Activated T-helper 1 cell treated with anti-CD3 and anti-CD28 coated beads, Interleukin-2, amount 50 U/mL, for 16 hours (primary cell): ENCODE measurements at places on chromosomes 1 and 21.

DNA sequence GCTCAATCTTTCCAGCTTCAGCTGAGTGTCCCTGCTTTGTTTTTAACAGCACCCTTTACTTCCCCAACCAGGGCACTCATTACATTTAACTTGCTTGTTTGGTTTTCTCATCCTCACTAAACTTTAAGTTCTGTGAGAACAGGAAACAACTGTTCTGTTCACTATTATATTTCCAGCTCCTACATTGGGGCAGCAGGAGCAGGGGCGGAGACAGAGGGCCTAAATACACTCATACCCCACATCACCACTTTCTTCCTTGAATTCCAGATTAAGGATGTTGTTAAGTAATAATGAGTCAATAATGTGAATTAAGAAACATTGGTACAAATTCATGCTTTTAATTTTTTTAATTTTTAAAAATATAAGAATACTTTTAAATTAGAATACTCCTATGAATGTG lies 6.0 kb downstream of the DRAM2 start:
- DNase-seq: no peak

GRCh38 chr1:20479840-20480239 lies 6.2 kb downstream of the CAMK2N1 start:
- no peak for DNase-seq

GRCh38 chr1:169043823-169044222 lies 62.7 kb upstream of the ATP1B1 start:
- no peak for DNase-seq

- DNase-seq: no peak
Observed at GRCh38 chr21:22575165-22575584, 1577.0 kb downstream of the NCAM2 start.

GRCh38 chr1:31416101-31416736 lies 3.2 kb downstream of the SERINC2 start:
- DNase-seq: no peak

DNA sequence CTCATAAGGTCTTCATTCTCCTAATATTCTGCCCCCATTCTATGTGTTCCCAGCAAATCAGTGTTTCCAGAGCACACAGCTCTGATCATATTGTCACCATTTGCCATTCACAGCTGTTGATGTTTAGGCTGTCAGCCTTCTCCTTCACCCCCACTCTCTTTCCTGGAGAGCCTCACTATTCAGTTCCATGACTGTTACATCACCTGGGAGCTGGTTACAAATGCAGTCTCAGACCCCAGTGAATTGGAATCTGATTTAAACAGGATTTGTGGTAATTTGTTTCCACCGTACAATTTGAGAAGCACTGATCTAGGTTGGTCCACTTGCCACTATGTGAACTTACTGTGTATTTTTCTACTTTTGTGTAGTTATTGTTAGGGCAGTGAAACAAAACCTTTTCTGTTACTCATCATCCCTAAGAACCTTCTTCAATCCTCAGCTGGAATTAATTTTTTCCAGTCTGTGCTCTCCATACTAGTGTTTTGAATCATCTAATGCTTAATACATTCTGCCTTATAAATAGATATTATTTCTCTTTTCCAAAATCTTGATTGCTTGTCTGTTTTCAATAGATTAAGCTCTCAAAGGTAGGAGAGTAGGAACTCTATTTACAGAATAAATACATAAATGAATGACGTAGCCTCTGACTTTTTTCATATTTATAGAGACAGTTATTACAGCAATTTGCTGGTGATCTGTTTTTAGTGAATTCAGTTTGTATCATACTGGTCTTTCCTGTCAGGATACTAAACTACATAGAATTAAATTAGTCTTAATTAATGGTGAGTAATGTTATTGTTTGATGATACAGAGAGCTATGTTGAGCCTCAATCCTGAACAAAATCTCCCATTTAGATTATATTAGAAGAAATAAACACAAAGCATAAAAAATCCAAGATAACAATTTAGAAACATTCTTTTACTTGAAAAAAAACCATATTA lies 8.1 kb downstream of the SNX7 start:
- DNase-seq: no peak

- DNase-seq: no peak
Observed at GRCh38 chr1:215635827-215636226, 68.7 kb downstream of the KCTD3 start.

- no peak for DNase-seq
Observed at GRCh38 chr1:205353191-205353590, 3.5 kb downstream of the KLHDC8A start.

DNA sequence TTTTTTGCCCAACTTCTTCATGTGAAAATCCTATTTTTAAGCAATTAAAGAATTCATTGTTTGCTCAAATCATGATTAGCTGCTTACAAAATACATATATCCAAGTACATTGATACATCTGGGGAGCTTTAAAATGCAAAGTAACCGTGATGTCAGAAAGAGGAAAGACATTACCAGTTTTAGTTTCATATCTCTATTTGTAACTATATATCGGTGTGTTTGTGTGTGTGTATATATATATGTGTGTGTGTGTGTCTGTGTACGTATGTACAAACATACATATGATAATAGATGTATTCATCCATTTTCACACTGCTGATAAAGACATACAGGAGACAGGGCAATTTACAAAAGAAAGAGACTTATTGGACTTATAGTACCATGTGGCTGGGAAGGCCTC lies 310.1 kb downstream of the DPYD start:
- no peak for DNase-seq

- DNase-seq: no peak
Observed at GRCh38 chr21:28111151-28111619, 881.5 kb downstream of the LTN1 start.

DNA sequence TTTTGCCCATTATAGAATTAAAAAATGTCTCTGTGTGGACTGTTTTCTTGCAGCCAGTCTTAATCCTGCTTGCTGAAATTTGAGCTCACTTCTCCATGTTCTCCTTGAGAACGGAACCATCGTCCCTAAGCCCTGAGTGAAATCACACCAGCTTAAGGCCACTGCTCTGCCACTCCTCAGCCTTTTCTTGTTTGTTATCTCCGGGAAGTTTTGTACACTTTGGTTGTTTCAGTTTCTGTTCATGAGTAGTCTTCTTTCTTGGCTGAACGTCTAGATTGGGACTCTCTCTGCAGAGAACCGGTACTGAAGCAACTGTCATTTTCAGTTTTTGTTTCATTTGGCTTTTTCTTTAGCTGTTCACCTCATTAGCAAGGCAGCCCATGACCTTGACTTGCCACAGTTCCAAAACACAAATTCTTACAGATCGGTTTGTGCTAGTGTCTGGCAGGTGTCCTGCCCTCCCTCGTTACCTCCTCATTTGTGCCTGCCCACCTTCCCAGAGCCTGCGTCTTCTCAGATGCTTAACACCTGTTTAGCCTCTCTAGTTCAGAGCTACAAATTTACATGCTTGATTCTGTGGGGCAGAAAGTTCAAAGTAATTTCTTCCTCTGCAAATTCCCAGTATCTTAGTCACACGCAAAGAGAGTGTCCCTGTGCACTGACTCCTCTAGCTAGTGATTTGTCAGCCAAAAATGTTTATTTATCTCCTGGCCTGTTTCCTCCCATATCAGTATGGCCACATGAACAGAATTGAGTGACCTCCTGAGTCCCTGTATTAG lies 12.4 kb downstream of the PSEN2 start:
- DNase-seq: no peak

GRCh38 chr1:69976896-69977295 lies 228.5 kb downstream of the LRRC40 start:
- no peak for DNase-seq

DNA sequence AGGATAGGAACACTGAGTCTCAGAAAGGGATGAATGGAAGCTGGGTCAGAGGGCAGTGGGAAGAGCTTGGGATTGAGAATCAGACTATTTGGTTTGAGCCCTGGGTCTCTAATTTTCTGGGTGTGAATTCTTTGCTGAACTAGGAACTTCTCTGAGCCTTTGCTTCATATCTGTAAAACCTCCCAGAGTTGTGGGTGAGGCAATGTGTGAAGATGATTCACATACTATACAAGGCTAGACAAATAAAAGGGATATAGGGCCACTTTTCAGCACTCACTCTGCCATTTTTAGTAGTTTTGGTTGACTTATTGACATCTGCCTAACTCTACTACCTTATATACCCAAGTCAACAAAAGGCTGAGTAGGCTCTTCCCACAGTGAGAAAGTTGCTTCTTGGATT lies 77.7 kb upstream of the JUN start:
- DNase-seq: no peak
